Common myeloid progenitor, CD34-positive (primary cell): ENCODE measurements at places on chromosomes 13 and 19.

- no peak for DNase-seq
These were observed 51.5 kb downstream of the RASA3 start for GRCh38 chr13:114080739-114081561.

DNA sequence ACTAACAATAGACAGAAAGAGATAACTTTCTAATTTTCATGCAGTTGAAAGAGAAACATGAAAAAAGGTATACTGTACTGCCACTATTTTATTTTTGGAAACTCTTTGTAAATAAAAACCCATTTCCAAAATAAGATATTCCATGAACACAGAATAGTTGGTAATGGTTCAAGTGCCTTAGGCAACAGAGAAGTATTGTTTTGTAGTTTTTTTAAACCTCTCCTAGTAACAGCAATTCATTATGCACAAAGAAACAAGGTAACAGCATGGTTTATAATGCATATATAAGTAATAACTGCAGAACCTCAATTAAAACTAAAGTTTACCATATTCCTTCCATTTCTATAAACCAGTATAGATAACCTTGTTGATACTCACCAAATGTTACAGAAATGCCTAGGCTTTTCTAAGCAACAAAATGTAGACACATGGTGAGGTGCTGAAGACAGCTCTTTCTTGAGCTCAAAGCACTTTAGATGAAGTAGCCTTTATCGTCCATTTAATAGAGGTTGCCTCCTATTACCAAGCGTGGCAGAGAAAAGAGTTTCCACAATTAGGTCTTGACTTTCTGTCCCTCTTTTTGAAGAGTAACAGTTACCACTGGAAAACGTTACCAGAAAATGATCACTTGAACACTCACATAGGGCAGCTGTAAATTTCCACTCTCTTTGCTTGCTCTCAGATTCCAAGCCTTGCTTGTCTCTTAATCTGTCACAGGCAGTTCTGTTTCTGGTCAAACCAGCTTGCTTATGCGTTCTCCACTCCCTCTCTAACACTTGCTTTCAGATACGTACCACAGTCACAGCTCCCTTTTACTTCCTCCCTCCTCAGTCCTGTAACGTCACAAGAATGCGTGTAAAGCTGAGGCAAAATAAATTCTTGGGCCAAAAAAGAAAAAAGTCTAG lies 42.9 kb downstream of the CAB39L start:
- DNase-seq, result peak; percentile 62

- no peak for DNase-seq
These were observed 96.8 kb downstream of the SUCLA2 start for GRCh38 chr13:47904241-47904640.

DNA sequence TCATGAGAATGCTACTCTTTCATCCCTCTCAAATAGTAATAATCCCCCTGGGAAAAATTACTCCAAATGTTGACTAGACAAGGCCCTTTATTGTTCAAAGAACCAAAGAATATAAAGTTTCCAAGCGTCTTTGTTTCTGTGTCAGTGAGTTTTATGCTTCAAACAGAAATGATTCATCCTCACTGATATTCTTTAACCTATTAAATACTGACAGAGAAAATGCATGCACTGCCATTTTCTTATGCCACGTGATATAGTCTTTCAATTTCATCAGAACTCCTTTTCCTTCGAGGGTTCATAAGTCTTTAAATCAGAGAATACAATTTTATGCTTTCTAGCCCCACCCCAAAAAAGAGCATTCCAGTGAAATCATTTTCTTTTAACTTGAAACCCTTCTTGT lies 211.6 kb downstream of the SHISA2 start:
- no peak for DNase-seq

DNA sequence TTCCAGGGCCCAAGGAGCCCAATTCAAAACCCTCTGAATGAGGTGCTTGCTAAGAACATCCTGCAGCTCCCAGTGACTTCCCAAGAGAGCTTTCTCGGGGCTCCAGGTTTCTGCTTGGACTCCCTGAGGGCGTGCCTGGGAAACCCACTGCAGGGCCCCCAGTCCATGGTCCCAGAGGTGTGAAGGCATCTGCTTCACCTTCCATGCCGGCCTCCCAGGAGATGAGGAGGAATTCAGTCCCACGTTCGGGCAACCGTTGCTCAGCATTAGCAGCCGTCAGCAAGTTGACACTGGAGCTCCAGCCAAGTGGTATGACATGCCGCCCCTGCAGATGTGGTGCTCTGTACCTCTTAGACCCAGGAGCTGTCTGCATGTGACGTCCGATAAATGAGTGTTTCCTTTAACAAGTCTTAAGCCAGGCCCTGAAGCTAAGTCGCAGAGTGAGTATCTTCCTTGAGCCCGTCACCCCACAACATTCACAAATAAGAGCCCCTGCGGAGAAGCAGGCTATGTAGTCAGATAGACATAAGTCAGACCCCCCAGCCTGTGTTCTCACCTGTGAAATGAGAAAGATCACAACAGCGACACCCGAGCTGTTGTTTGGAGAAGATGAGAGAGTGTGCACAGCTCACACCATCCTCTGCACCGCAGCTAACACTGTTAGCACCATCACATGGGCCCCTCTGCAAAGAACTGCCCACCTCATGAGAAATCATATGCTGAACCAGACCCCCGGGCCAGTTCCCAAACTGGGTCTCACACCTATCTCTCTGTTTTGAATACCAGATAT lies 150.3 kb downstream of the KATNAL1 start:
- no peak for DNase-seq

DNA sequence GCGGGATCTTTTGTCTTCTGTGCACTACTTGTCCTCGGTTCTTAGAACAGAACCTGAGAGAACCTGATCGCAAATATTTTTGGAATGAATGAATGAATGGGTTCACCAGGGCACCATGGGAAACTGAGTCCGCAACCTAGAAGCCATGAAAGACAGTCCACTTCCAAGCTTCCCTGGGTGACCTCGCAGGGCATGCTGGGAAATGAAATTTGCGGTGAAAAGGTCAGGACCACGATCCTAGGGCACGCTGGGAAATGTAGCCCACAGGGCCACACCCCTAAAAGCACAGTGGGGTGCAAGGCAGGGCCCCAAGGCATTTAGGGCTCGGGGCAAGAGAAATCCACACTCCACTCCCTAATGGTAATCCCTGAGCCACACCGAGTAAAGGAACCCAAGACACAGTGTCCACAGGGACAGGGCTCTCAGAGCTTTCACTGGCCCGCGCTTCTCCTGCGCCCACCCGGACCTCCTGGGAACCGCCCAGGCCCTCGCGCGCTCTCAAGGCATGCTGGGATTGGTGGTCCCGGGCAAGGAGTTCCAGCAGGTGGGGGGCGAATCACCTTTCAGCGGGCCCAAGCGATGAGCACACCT lies 1.1 kb upstream of the PPP1R12C start:
- DNase-seq, result peak; percentile 25

DNA sequence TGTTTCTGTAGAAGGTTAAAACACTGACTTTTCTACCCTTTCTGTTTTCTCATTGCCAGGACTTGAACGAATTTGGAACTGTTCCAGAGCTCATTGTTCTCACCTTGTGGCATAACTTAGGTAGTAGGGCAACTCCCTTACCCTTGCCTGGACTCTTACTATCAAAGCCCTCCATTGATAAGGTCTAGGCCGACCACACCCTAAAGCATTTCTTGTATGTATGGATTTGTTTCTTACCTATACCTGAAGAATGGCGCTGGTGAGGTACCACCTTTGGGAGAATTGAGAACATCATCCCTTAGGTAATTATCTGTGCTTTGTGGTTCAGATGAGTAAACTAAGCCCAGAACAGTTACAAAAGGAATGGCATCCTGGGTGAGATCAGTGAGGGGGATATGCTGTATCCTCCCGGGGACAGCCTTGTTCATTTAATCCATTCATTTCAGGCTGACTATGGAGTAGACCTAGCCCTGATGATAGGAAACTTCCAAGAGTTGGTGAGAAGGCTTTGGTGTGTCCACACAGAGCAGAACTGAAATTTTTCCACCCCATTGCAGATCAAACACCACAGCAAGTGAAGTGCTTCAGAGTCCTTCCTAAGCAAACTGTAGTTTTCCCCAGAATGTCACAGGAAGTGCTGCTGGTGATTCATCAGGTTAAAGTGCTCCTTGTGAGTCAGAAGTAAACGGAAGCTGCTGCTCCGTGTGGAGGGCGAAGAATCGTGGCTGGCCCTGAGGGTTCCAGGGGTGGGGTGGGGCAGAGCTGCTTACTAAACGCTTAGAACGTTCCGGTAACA lies 113.0 kb downstream of the TEX26 start:
- DNase-seq, result peak; percentile 72

GRCh38 chr19:55297267-55297666 lies 13.5 kb downstream of the BRSK1 start:
- DNase-seq, result no peak

DNA sequence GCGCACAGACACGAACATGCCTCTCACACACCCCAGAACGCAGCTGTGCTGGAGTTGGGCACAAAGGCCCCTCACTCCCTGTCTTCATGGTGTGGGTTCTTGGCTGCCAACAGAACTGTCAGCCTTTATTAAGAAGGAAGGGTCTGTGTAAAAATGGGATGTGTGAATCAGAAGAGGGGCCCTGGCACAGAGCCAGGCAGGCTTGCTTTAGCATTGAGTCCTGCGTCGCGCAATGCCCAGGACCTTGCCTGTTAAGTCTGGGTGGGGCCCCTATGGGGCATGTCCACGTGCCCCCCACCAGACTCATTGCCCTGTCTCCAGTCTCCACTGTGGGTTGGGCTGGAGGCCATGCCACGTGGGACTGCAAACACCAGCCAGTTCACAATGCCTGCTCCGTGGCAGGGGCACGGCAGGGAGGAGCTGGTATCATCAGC lies 84.8 kb downstream of the SLC7A1 start:
- DNase-seq, result no peak

DNA sequence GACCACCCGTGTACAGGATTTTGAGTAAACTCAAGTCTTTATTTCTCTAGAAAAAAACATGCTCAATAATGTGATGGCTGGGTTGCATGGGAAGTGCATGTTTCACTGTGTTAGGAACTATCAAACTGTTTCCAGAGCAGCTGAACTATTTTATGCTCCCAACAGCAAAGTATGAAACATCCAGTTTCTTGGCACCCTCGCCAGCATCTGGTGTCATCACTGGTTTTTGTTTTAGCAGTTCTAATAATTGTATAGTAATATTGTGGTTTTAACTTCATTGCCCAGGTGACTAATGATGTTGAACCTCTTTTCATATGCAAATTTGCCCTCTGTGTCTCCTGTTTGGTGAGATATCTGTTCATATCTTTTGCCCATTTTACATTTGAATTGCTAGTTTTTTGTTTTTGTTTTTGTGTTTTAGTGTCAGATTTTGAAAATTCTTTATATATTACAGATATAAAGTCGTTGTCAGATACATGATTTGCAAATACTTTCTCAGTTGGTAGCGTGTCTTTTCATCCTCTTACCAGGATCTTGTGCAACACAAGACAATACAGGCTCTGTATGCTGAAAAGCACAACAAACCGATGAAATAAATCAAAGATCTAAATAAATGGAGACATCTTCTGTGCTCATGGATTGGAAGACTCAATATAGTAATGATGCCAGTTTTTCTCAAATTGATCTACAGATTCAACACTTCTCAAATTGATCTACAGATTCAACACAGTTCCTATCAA lies 87.8 kb downstream of the IPO5 start:
- DNase-seq, result no peak

- no peak for DNase-seq
These were observed 63.1 kb downstream of the GSX1 start for GRCh38 chr13:27855381-27855780.

DNA sequence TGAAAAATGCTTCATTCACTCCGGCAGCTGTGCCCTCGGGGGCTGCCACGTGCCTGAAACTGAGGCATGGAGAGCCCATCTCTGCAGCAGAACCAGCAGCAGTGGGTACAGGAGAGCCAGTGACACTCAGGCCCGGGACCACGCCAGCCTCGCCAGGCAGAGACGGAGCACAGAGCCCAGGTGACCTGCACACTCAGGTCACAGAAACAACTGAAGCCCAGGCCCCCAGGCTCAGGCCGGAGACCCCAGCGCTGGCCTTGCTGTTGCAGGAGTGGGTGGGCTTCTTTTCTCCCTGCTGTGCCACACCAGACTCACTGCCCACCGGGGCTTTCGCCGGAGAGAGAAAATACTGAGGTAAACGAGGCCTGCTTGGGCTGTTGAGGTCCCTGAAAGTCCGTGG lies 117.3 kb downstream of the SOX1 start:
- no peak for DNase-seq

GRCh38 chr19:45074744-45075300 lies 1.5 kb downstream of the ZNF296 start:
- DNase-seq, result peak; percentile 21

GRCh38 chr13:93797463-93797862 lies 570.9 kb downstream of the GPC6 start:
- DNase-seq, result no peak

DNA sequence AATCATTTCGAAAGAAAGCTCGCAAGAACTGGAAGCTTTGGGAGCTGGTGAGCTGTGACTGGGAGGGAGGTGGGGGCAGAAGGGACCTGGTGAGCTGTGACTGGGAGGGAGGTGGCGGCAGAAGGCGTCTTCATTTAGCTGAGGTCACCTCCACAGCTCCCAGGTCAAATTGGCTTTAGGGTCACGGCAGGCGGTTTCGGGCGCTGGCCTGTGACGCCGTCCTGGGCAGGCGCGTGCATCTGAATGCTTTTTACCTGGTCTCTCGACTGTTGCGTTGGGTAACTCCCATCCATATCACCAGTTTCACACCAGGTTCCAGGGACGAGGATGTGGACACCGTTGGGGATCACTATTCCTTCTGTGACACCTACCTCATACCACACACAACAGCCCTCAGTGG lies 29.2 kb downstream of the C2CD4C start:
- no peak for DNase-seq

GRCh38 chr13:43911278-43911677 lies 31.6 kb downstream of the LACC1 start:
- peak; percentile 65 for DNase-seq

DNA sequence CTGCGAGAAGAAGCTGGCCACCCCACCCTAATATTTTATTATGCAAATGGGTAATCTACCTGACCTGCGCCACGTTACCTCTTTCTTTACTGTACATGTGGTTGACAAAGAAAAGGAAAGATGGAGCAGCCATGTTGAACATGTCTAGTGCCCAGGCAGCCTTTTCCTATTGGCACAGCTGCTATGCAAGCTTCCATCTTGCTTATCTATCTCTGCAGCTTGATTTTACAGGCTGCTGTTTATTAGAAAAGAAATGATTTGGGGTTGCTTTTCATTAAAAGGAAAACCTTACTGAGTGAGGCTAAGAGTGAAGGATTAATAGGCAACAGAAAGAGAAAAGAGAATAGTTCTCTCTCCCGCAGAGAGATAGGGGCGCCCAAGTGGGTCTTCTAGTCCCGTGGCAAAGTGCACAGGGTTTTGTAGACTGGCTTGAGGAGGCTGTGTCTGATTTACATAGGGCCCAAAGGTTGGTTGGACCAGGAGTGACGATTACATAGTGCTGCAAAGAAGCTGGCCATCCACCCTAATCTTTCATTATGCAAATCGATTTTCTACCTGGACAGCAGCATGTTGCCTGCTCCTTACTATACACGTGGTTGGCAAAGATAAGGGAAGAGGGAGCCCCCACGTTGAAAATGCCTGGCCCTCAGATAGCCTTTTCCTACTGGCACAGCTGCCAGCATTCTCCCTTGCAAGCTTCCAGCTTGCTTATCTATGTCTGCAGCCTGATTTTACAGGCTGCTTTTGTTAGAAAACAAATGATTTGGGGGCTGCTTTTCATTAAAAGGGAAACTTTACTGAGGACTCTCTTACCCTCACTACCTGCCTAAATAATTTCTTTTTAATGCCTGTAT lies 28.3 kb downstream of the OR10H4 start:
- peak; percentile 64 for DNase-seq

- DNase-seq, result no peak
These were observed 3.3 kb downstream of the LRFN3 start for GRCh38 chr19:35939307-35940077.
